ENCODE measurements at places on chromosomes 3 and 15.
A peak's percentile ranks its signal among the peaks of the same experiment; 100 is the strongest.

- DNase-seq, result no peak
These were observed 8.8 kb upstream of the CPOX start for GRCh38 chr3:98602078-98602678.

DNA sequence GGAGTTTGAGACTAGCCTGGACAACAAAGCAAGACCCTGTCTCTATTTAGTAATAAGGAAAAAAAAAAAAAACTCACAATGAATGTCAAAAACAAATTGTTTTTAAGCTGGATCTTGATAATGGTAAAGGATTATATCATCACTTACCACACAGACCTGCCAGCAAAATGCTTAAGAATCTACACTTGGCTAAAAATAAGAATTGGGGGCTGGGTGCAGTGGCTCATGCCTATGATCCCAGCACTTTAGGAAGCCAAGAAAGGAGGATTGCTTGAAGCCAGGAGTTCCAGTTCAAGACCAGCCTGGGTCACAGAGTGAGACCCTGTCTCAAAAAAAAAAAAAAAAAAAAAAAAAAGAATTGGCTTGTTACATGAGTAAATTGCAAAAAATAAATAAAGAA is 31.0 kb downstream of the ACAP2 start:
- no peak for DNase-seq

- DNase-seq, result no peak
These were observed 1.4 kb upstream of the FOXB1 start for GRCh38 chr15:60002528-60003218.

DNA sequence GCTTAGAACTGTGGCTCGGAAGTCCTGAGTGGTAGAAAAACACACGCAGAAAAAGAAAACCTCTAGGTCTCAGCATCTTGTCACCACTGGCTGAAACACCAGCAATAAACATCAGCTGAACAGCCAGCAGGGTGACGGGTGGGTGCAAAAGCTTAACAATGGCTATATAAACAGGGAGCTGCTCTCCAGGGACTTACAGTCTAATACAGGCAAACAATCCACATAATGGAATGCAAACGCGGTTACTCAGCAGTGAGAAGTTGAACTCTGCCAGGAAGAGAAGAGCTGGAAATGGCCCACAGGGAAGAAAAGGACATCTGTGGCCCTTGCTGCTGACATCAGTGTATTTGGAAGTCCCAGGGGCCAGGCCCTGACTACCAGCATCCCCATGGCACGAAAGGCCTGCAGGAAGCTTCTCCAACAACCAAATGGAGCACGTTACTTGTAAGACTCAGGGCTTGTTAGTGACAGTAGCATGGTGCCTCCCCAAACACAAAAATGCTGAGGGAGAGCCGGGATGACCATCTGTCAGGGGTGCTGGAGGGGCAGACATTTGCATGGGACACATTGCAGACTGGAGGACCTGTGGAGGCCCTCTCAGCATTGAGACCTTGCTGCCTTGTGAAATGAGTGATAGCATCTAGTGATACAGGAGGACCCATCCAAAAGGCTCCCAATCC is 3.0 kb downstream of the HEG1 start:
- no peak for DNase-seq

GRCh38 chr15:48856942-48857341 is 21.0 kb upstream of the EID1 start:
- no peak for DNase-seq

GRCh38 chr3:79354179-79354688 is 413.6 kb downstream of the ROBO1 start:
- no peak for DNase-seq

DNA sequence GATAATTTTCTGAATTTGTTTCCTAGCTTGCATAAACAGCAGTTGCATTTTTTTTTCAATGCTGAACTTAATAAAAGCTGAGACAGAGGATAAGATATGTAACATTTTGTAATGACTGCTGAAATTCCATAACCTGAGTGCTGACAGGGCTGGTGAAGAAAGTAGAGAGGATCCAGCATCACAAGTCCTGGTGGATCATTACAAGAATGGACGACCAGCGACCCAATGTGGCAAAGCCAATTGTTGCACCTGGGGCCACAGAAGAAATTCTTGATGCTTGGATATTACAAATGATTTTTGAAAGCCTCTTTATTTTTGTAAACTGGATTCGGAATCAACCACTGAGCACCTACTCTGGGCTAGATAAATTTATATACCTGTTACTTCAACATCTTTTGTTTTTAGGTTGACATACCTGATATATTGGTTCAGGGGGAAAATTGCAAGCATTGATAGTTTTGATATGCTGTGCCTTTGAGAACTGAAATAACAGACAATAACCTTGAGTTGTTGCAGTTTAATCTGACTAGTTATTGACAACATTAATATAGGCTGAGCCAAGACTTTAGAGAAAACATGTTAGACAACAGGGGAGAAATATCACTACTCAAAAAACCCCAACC is 3.9 kb upstream of the ACTL6A start:
- DNase-seq, result peak; percentile 17

- no peak for DNase-seq
These were observed 334.7 kb upstream of the MDFIC2 start for GRCh38 chr3:70647094-70647493.

GRCh38 chr3:186093271-186093900 is 15.5 kb downstream of the ETV5 start:
- DNase-seq, result no peak

- DNase-seq, result peak; percentile 34
These were observed 35.8 kb downstream of the PRKCD start for GRCh38 chr3:53196575-53197407.

DNA sequence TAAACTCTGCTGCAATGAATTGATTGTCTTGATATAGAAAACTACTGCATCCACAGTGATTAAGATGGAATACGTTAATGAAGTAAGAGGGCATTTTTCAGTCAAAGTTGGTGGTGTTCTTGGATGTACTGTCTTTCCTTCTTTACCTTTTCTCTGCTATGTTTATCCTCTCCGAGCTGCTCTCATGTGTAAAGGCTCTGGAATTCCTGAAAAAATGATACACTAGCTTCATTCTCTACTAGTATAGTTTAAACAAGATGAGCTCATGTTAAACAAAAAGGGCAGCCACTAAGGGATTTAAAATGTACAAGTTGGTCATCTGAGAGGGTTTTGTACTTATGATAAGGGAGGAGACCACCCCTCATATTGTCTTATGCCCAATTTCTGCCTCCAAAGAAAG is 504.6 kb upstream of the NECTIN3 start:
- DNase-seq, result no peak

- no peak for DNase-seq
These were observed 7.1 kb upstream of the CPOX start for GRCh38 chr3:98600412-98601095.

DNA sequence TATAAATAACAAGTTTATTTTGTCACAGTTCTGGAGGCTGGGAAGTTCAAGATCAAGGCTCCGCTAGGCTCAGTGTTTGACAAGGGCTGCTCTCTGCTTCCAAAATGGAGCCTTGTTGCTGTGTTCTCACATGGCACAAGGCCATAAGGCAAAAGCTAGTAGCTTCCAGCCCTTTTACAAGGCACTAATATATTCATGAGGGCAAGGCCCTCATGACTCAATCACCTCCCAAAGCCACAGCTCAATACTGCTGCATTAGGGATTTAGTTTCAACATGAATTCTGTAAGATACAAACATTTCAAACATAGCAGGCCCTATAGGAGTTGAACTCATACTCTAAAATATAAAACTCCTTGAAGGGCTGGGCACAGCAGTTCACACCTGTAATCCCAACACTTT is 30.2 kb downstream of the ZBTB11 start:
- no peak for DNase-seq

DNA sequence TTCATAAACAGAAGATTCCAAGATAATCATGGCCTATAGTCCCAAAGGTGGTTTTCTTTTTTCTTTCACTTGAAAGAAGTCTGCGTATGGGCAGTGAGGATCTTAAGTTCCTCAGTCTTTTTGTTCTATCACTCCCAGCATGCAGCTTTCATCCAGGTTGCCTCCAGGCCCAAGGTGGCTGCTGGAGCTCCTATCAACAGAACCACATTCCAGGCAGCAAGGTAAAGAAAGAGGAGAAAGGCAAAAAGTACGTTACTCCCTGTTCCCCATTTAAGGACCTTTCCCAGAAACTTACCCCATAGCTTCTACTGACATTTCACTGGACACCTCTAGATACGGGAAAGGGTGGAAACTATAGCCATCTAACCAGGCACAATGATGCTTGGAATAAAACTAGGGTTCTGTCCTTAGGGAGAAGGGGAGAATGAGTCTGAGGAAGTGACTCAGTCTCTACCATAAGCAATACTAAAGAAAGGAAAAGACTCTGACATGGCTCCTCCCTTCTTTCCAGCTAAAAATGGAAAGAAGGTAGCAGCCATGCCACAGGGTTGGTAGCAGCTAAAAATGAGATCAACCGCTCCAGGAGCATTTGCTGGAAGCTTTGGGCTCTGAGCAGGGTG is 313.9 kb upstream of the NR2E3 start:
- no peak for DNase-seq

- DNase-seq, result no peak
These were observed 400.8 kb upstream of the PROK2 start for GRCh38 chr3:72185549-72186399.

GRCh38 chr3:73624821-73625665 is at the start of gene PDZRN3:
Gene PDZRN3, minus strand, starts transcription at chr3:73624941.
- no peak for DNase-seq

GRCh38 chr3:45904931-45905330 is 18.6 kb downstream of the CCR9 start:
- DNase-seq, result no peak

- DNase-seq, result no peak
These were observed 17.4 kb upstream of the ADPGK start for GRCh38 chr15:72800833-72801481.

- no peak for DNase-seq
These were observed at the start of gene ALDH1A2 for GRCh38 chr15:58065445-58066041. Gene ALDH1A2, minus strand, starts transcription at chr15:58065711. Its CDS starts 61 bp downstream, at chr15:58065650.

GRCh38 chr15:61889706-61890105 is 170.5 kb downstream of the VPS13C start:
- DNase-seq, result no peak

DNA sequence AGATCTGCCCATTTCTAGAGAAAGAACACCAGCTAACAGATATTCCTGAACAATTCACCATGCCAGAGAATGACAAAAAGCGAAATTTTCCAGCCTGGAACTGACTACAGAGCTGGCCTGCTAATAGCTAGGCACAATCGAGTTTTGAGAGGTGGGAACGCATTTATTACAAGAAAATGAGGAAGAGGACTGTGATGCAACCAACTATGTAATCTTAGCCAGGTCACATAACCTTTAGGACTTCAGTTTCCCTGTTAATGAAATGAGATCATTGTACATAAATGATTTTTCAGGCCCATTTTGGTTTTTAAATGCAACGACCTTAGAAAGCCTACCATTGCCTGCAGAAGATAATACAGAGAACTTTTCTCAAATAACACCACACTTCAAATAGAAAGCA is 72.1 kb upstream of the SETMAR start:
- DNase-seq, result no peak

GRCh38 chr15:101702077-101702476 is 22.2 kb downstream of the TARS3 start:
- DNase-seq, result no peak

DNA sequence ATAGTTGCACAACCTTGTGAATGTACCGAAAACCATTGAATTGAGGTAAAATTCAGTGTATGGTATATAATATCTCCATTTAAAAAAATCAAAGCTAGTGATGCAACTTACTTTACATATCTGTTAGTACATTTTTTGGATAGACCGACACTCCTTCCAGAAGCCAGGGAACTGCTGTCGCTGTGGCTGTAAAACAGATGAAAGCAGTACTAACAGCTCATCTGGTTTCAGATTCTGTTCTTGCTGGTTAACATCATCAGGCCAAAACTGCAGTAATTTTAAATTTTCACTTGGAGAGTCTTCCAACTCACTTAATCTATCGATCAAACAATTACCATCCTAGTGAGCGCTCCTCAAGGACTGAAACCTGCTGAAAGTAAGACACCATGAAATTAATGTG is 145.1 kb downstream of the LRRC28 start:
- DNase-seq, result no peak

DNA sequence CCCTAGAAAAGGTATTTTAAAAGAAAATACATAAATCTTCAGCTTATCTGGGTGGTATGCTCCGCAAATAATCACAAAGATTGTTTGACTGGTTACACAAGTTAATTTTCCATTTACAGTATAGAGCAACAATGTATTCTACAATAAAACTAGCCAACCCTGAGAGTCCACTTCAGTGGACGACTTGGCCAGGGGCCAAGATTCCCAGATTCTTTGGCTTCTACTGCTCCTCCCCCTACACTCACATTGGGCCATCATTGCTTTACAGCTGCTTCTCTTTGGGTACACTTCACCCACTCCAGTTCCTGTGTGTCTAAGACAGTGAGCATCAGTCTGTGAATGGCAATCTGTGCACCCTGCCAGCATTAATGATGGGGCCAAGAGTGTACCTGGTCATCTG is 17.2 kb upstream of the PRICKLE2 start:
- no peak for DNase-seq

DNA sequence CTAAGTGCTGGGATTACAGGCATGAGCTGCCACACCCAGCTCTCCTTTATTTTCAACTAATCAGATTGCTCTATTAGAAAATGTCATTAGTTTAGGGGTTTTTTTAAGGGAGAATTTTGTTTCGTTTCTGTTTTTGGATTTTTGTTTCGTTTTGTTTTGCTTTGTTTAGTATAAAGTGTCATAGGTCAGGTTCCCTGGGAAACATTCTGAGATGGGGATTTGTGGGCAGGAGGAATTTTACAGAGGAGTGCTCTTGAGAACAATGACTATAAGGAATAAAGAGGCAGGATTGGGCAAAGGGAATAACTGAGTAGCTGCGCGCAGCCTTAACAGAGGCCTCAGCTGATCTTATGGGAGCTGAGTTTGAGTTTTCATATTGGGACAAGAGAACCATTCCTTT is 86.8 kb upstream of the NR2F2 start:
- no peak for DNase-seq

DNA sequence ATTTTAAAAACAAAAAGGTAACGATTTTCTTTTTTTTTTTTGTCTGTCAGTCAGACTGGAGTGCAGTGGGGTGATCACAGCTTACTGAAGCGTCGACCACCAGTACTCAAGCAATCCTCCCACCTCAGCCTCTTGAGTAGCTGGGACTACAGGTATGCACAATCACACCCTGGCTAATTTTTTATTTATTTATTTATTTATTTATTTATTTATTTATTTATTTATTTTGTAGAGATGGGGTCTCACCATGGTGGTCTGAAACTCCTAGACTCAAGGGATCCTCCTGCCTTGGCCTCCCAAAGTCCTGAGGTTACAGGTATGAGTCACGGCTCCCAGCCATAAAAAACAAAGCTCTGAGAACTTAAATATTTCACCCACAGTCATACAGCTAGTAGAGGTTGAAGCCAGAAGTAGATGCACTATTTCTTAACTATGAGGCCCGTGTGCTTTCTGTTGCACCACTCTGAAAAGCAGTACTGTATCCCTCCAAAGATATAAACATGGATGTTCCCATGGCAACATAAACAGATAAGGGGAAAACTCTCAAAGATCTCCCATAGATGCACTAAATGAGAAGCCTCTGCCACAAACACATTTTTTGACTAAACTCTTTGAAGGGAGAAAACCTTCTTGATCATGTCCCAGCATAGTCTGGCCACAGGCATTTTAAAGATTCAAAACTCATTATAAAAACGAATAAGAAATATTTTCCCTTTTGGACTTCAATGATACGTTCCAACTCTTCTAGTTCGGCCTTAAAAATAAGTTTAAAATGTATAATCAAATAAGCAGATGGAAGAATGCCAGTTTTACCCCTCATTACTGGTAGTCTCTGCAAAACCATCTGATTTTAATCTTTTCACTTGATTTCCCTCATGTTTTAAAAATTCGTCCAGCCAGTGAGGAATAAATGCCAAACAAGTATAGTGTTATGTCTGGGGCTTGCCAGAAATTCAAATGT is 162.3 kb upstream of the ARHGEF26 start:
- DNase-seq, result no peak

GRCh38 chr3:11381141-11381540 is 108.9 kb downstream of the ATG7 start:
- DNase-seq, result no peak

Measured in activated CD4-positive, alpha-beta T cell treated with anti-CD3 and anti-CD28 coated beads, Interleukin-2, amount 50 U/mL, for 4 hours (primary cell).